Activated CD4-positive, alpha-beta T cell treated with anti-CD3 and anti-CD28 coated beads for 36 hours (primary cell): ENCODE measurements at places on chromosomes 3 and 15. TPM values are rescaled to one million over a fixed set of nuclear protein-coding genes. Genes with fewer than 3 reads are reported as not detected.

- no peaks in the 10 kb centered on the region for H3K36me3 ChIP-seq
- H3K27ac ChIP-seq = peak overlapping the region; percentile 42
- H3K4me3 ChIP-seq = no peak overlapping the region
- no peaks in the 10 kb centered on the region for H3K27me3 ChIP-seq
Measured at GRCh38 chr3:52310861-52311575, 5.1 kb upstream of the DNAH1 start.

DNA sequence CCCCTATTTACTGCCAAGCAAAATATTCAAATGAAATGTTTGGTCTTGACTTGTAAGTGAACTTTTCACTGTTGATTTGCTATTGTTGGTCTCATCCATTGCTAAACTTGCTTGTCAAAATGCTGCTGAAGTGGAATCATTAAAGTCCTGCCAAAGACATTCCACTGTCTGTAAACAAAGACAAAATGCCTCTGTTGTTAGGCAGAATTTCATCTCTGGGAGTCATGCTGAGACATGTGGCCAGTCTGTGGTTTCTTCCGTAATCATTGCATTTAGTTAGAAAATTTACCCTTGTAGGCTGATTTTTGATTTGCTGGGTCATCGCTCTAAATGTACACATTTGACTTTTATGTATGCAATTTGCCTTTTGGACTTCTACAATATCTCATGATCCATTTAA lies 577.7 kb downstream of the MECOM start:
- no peak overlapping the region for H3K4me3 ChIP-seq
- no peaks in the 10 kb centered on the region for H3K4me1 ChIP-seq
- no peak for DNase-seq
- no peak overlapping the region for H3K27ac ChIP-seq

GRCh38 chr15:65189102-65189740 lies 4.1 kb upstream of the CLPX start:
- H3K27me3 ChIP-seq = no peaks in the 10 kb centered on the region
- no peak overlapping the region for H3K27ac ChIP-seq
- H3K4me1 ChIP-seq = peaks cover 7% of the 10 kb centered on the region
- peak; percentile 29 for DNase-seq
- peaks cover 1% of the 10 kb centered on the region for H3K36me3 ChIP-seq

- peaks cover 13% of the 10 kb centered on the region for H3K27me3 ChIP-seq
- peaks cover 11% of the 10 kb centered on the region for H3K36me3 ChIP-seq
- peak within 1 kb of the TSS; percentile 35 for H3K27ac ChIP-seq
- H3K4me3 ChIP-seq = peak within 1 kb of the TSS; percentile 58
Measured at GRCh38 chr15:64151727-64152506, at the start of gene SNX22. TSS of gene SNX22 (plus strand) at chr15:64151731. CDS start at chr15:64151776, 45 bp downstream.

- no peaks in the 10 kb centered on the region for H3K36me3 ChIP-seq
- no peak overlapping the region for H3K4me3 ChIP-seq
- H3K27me3 ChIP-seq = peaks cover 3% of the 10 kb centered on the region
- H3K27ac ChIP-seq = peak overlapping the region; percentile 45
- DNase-seq = no peak
Measured at GRCh38 chr15:50109076-50109987, 9.7 kb downstream of the ATP8B4 start.

DNA sequence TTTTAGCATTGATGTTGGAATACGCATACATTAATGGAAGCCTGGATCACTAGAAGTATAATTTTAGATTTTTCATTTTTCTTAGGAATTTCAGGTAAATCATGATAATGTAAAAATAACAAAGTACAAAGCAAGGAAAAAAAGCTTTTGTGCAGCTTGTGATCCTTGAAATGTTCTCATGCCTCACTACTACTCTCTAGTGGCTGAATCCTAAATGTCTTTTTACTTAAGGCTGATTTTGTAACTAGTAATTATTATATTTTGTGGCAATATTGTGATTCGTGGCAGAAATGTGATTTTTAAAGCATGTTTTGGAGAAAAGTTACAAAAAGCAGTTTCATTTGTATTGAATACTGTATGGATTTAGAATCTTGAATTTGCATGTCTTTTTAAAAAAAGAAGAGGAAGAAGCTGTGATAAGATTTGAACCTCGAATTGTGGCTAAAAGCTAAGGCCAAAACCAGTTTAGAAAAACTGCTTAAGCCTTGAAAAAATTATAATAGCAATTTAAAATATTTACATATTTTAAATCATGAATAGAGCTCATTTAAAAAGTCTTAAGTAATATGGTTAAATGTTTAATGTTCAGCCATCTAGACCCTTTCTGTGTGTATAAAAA lies 39.0 kb downstream of the U2SURP start:
- H3K4me3 ChIP-seq = no peak overlapping the region
- H3K27ac ChIP-seq = no peak overlapping the region
- DNase-seq = no peak

DNA sequence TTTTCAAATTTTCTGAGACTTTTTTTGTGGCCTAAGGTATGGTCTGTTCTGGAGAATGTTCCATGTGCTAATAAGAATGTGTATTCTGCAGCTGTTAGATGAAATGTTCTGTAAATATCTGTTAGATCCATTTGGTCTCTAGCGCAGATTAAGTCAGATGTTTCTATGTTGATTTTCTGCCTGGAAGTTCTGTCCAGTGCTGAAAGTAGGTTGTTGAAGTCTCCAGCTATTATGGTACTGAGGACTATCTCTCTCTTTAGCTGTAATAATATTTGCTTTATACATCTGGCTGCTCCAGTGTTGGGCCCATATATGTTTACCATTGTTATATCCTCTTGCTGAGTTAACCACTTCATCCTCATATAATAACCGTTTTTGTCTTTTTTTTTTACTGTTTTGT lies 13.2 kb upstream of the TUBGCP5 start:
- peaks cover 2% of the 10 kb centered on the region for H3K27me3 ChIP-seq
- H3K4me3 ChIP-seq = no peak overlapping the region
- H3K27ac ChIP-seq = no peak overlapping the region
- H3K36me3 ChIP-seq = no peaks in the 10 kb centered on the region
- H3K4me1 ChIP-seq = no peaks in the 10 kb centered on the region

DNA sequence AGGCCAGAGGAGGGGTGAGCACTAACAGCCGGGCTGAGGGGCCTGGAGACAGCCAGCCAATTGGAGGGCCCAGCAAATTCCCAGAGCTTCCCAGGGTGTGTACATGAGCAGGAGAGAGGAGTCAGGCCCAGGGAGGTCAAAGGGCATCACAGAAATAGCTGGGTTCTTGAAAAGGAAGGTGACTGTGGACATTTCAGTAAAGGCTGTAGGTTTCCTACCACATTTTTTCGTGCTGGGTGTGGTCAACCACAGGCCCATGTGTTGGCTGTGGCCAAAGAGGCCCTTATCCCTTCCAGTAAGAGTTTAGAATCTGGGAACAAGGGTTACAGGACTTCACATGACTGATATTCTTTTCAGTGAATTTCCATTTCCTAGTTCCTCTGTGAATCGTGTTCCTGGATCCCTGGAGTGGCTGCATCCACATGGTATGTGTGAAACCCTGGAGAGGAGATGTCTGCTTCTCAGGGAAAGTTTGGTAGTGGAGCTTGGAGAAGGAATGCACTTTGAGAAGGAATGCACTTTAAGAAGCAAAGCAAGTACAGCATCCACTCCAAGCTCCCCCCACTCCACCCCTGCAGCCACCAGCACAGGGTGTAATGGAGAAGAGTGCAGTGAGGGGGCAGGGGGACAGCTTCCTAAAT lies 73.2 kb upstream of the HEG1 start:
- H3K4me1 ChIP-seq = peaks cover 18% of the 10 kb centered on the region
- H3K4me3 ChIP-seq = no peak overlapping the region
- no peaks in the 10 kb centered on the region for H3K36me3 ChIP-seq
- no peak overlapping the region for H3K27ac ChIP-seq
- H3K27me3 ChIP-seq = peaks cover 9% of the 10 kb centered on the region

The TTC14 gene
- total RNA-seq = 41.2 TPM

The LRTM1 gene
- total RNA-seq = not detected

The CLDN18 gene
- not detected for total RNA-seq

The NEO1 gene
- 8.0 TPM for total RNA-seq

The GP9 gene
- total RNA-seq = not detected
